ENCODE measurements at places on chromosomes 2 and 18.

DNA sequence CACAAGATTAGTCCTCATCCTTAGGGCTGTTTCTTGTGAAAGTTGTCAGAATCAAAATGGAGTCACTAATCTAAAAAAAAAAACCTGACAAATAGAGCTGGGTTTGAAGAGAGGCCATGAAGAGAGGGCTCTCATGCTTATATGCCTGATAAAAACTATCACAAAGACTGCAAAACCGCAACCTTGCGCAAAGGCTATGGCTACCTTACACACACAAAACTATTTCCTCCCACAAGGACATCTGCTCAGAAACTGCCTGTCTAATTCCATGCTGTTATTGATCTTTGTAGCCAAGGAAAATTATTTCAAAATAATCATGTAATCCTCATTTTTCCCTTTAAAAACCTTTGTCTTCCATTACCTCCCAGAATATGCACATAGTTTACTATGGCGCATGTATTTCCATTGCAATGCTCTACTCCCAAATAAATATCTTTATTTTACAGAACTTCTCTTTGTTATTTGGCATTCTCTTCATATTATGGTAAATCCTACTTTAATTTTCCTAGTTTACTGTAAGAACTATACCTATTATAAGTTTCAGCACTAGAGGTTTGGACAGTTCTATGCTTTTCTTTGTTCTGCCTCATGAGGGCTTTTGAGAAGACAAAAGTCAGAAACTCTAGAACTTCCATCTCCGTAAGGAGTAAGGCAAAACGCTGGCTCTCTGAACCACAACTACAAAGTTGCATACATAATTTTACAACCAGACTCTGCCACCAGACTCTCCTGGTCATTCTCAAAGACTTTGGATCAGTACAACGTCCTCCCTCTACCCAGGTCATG is 9.6 kb upstream of the DPYSL5 start:
- peak; percentile 45 for DNase-seq

- DNase-seq = no peak
Observed at GRCh38 chr18:13826209-13826608, 2.3 kb downstream of the MC5R start.

GRCh38 chr2:160308476-160308875 is 108.4 kb upstream of the ITGB6 start:
- no peak for DNase-seq

GRCh38 chr2:124001696-124002430 is 23.2 kb upstream of the CNTNAP5 start:
- no peak for DNase-seq
